Lung (tissue), 17 donors: ENCODE measurements at places on chromosomes 7 and 10. TPM values are rescaled to one million over a fixed set of nuclear protein-coding genes. Genes with fewer than 3 reads are reported as not detected.

Gene MACC1
- 4.4 TPM for polyA plus RNA-seq

Gene NMT2
- polyA plus RNA-seq, result 3.6 TPM

Gene COL1A2
- 175 TPM for polyA plus RNA-seq

Gene IGFBP1
- not detected for polyA plus RNA-seq

Gene SSC4D
- 1.8 TPM for polyA plus RNA-seq

Gene ZNF485
- polyA plus RNA-seq, result 1.5 TPM

Gene CBLL1
- polyA plus RNA-seq, result 10.5 TPM

Gene PNLIPRP2
- polyA plus RNA-seq, result 0.06 TPM

Gene KAZALD1
- polyA plus RNA-seq, result 6.5 TPM

Gene KLF14
- not detected for polyA plus RNA-seq

Gene LIPJ
- 0.12 TPM for polyA plus RNA-seq

Gene LEP
- polyA plus RNA-seq, result not detected

Gene PPP1R3C
- polyA plus RNA-seq, result 2.2 TPM
